ENCODE measurements at places on chromosomes 3 and 15.

DNA sequence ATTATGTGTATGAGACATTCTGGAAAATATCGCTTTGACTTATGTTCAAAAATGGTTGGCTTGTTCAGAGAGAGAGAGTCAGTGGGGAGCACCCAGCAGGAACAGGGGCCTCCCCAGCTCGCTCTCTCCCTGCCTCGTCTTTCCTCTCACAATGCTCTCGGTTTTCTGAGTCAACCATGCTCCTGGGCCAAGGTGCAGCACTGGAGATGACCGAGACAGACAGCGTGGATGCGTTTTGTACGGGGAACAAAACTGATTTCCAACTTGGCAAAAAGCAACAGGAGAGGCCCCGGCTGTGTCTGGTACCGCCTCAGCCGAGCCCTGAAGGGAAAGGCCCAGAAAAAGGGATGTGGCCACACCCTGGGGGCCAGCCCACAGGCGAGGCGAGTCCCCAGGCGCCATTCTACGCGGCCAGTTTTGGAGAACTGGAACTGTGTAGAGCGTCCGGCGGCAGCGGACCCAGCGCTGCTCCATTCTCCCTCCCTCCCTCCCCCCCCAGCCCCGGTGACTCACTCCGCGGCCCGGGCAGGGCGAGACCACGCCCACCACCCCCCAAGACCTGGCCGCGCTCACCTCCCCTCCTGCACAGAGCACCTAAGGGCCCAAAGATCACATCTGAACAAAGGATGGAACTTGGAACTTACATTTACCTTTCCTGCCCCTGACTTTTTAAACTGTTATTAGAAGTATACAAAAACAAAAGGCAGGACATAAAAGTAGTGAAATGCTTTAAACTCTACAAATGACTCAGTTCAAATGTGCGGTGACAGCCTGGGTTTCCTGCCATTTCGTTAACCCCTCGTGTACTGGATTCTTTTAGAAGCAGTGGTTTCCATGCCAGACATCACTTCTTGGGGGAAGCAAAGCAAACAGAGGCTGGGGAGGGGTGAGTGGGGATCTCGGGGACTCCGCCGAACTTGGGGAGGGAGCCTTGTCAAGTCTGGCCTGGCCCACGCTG, 12.7 kb downstream of the ATP10A start:
- peak; percentile 77 for DNase-seq

DNA sequence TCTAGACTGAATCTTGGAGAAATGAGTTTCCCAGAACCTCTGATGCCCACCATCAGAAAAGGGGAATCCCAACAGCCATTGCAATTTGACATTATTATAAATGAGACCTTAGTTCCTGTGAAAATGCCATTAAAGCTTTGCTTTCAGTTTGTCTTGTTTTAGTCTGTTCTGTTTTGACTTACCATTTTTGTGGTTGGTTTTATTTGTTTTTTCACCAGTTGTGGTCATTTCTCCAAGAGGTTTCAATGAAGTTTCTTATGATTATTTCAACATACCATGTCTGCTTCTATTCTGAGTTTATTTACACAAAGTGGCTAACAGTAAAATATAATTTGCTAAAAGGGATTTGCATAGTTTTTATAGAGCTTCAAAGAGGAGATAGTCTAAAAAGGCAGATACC, 175.0 kb upstream of the MCTP2 start:
- DNase-seq, result no peak

DNA sequence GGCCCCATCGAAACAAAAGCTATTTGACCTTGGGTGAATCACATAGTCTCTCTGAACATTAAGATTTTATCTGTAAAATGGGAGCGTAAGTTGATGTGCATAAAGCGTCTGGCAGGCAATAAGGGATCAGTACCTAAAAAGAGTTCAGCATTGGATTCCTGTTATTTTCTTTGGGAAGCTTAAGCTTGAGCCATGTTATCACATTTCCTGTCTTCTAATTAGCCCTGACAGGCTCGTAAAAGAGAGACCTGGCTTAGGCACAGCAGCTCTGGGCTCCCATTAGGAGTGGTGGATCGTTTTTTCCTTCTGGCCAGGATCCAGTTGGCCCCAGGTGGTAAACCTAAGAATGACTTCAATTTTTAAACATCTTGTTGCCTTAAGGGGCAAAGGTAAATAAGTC, 26.0 kb upstream of the CA12 start:
- DNase-seq, result no peak

- DNase-seq, result no peak
Measured at GRCh38 chr15:91100814-91101607, 954 bp downstream of the SV2B start.

DNA sequence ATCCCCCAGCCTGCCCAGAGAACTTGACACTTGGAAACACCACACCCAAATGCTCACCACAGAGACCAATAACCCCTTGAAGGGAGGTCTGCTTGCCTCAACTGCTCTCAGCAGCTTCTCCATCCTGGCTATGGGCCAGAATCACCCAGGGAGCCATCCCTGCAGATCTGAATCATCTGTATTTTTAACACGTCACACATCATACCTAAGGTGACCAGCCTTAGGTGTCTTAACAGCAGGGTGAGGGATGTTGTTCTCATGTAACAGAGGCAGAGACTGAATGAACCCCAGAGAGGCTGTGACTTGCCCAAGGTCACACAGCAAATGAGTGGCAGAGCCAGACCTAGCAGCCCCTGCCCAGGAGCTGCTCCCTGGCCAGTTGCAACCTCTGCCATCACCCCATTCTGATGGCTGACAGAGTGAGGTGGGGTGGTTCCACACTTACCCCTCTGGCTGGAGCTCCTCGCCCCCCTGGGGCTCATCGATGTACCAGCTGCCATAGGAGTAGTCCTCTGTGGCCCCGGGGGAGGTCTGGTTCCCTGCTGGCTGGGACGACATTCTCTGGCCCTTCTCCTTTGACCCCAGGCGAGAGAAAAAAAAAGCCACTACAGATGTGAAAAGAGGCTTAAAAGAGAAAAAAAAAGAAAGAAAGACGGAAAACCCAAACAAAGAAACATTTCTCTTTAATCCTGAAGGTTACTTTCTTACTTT, 722 bp downstream of the STRA6 start:
- DNase-seq, result no peak

GRCh38 chr3:9021271-9022009, 58.2 kb upstream of the RAD18 start:
- DNase-seq, result no peak

DNA sequence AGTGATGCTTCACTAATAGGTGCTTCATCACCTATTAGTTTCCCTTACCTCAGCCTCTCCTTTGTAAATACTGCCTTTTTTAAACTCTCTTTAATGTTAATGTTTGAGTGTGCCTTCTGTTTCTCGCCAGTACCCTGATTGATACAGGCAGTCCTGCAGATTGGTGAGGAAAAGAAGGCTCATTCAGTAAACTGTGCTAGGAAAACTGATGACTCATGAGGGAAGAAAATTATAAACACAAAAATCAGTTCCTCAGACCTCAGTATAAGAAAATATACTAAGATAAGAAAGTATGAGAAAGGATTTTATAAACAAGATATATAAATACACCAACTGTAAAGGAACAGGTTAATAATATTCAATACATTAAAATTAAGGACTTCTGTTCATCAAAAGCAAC, 54.8 kb upstream of the OXTR start:
- DNase-seq, result no peak

DNA sequence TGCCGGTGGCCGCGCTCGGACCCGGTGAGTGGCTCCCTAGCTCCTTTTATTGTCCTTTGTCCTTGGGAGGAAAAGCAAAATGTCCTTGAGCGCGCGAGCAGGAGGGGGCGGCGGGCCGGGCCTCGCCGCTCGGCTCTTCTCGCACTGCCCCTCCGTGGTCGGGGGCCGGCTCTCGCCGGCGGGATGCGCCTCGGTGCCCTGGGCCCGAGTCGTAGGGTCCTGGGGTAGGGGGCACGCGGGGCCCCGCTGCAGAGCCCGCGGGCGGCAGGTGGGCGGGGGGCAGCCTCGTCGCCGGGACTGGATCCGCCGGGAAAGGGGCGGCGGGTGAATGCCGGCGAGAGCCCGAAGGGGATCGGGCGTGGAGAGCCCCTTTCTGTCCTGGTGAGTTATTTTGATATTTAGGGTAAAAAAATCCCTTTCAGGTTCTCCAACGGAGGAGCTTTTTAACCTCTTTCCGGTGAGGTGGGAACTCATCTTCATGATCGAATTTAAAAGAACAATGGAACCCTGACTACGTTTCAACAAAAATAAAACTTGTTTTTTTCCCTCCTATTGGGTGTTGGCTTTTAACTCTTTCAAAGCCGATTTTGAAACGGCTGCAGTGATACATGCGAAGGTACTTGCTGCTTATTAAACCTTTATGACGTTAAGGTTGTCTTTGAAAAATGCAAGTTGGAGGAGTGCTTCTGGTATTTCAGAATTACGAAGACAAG, 16.8 kb upstream of the CHD2 start:
- peak; percentile 59 for DNase-seq

DNA sequence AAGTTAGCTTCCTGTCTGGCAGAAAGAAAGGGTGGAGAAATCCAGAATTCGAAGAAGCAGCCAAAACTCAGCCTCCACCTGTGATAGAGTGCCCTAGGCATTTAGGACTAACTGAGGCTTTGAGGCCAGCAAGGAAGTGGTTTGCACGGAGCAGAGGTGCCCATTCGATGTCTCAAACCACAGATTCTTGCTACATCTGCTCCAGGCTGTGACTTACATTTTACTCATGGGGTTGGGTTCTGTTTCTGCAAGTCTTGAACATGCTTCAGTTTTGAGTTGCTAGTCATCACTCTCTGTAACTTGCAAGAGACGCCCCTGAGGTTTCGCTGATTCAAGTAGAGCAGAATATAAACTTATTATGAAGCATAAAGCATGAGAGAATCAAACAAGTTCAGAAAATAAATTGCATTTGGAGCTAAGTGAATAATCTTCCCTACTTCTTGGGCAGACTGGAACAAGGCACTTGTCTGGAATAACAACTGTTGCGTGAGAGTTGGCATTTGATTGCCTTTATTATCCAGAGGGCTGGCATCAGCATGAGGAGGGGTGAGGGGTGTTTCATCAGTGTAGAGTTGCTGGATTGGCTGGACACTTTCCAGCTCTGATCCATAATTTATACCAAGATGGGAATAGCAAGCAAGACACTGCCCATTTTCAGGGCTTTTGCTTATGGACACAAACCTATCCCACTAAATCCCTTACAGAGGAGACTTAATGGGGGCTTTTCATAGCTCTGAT, 256.5 kb downstream of the AGBL1 start:
- DNase-seq, result no peak

DNA sequence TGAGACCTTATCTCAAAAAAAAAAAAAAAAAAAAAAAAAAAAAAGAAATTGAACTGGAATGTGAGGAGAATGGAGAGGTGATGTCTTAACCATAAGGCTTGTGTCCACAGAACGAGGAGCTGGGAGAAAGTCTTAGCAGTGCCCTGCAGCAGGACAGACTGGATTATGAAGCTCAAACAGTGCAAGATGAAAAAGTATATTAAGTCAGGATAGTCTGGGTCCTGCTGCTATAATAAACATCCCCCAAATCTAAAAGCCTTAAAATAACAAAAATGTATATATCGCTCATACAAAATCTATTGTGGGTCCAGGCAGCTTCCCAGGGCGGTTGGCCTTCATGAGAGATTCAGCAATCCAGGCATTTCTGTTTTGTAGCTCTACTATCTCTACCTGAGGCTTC, 175.5 kb downstream of the RAB11A start:
- DNase-seq, result no peak

GRCh38 chr15:43067717-43068461, 37.9 kb downstream of the UBR1 start:
- peak; percentile 58 for DNase-seq

DNA sequence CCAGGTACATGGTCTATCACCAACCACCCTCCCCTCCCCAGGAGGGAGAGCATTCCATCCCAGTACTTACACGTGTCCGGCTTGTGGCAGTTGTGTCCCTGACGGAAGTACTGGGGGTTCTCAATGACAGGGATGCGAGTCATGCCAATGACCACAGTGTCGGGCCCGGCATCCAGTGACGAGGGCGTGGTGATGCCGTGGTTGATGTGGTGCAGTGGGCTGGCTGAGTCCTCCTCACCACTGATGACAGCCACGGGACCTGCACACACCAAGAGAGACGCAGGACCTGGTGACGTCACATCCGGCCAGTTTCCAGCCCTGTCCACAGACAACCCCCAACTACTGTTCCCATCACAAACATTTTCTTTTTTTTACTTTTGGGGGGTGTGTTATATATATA, 223.8 kb downstream of the NTRK3 start:
- DNase-seq, result no peak

- no peak for DNase-seq
Measured at GRCh38 chr3:100151024-100151707, 36.9 kb upstream of the FILIP1L start.

GRCh38 chr3:59411186-59411585, 361.4 kb upstream of the CFAP20DC start:
- no peak for DNase-seq

DNA sequence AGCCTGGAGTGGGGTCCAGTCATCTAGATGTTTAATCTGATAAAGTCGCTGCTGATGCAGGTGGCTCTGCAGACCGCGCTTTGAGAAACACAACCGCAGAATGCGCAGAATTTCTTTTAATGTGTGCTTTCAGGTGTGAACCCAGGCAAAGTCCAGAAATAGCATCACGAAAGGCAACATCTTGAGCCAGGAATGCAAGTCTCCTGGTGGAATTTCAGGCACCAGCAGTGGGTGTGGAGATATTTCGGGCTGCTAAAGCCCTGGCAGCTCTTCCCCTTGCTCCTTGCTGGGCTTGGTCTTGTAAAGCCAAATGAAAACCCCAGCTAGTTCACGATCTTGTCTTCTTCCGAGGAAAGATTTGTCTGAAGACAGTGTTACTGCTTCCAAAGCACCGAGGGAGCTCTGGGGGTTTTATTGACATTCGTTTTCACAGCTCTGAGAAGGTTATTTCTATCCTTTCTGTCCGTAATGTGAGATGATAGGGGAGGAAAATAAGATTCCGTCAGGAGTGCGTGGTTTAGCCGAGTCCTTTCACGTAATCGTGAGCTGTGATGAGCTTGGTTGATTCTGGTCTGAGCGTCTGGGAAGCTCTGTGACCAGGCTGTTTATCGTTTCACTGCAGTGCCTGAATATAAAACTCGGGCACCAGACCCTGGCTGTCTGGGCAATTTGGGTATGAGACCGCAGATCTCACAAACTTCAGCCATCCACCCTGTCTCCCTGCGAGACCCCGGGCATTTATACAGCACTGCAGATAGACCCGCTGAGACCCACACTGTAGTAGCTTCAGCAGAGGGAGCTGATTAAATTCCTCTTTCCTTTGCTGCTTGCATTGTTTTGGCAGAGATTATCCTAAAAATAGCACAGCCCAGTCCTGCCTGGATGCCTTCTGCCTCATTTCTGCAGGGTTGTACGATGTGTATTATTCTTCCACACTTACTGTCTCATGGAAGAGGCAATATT, 67.0 kb upstream of the SLC25A26 start:
- DNase-seq, result no peak

GRCh38 chr15:71136159-71136783, 21.0 kb downstream of the THSD4 start:
- no peak for DNase-seq

All from GM12865 (cell line).